ENCODE measurements at places on chromosomes 6 and 20.

DNA sequence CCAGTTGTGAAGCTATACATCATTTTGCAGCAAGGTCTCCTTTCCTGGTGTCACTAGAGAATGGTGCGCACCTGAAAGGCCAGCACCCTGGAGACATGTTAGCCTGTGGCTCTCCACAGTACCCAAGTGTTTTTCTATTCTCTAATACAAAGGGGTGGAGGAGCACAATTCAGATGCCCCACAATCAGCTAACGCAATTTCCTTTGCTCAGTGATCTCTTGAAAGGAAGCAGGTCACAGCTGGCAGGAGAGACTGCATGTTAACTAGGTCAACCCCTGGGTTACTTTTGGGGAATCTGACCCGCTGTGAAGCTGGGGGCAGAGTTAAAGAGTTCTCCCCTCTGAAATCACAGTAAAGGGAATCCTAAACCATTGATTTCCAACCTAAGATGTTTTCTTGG, 92.5 kb downstream of the B3GAT2 start:
- no peak for DNase-seq

DNA sequence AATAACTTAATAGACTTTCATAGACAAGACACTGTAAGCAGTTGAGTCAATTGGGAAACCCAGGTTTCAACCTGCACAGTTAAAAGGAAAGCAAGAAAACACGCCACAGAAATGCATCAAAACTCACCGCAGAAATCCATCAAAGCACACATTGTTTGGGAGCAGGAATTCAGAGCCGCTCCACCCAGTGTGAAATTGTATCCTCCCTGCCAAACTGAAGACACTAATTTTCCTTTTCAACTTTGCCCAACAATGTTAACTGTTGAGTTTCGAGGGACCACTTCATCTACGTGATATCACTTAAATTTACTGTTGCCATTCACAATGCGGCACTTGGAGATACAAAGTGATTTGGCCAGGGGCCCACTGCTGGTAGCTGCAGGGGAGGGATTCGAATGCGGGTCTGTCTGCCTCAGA, 92.7 kb downstream of the DACT2 start:
- DNase-seq, result no peak

- no peak for DNase-seq
Observed at GRCh38 chr6:117384659-117385058, 41.1 kb downstream of the ROS1 start.

DNA sequence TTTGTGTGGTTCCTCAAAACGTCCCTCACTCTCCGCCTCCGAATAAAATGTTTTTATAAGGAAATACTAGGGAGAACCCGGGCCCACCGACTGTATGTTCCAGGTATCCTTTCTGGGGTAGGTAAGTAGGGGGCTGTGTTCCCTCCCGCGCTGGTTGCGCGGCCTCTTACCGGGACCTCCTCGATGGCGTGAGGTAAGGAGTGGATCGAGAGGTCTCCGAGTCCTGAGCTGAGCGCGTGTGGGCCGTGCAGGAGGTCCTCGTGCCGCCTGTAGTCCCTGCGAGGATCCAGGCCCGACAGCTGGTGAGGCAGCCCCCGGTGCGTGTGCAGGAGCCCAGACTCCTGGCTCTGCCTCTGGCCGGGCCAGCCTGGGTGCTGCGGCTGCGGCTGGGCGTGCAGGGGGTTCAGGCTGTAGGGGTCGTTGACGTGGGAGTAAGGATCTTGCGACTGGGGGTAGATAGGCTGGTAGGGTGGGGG, 5.1 kb downstream of the TFAP2A start:
- no peak for DNase-seq

DNA sequence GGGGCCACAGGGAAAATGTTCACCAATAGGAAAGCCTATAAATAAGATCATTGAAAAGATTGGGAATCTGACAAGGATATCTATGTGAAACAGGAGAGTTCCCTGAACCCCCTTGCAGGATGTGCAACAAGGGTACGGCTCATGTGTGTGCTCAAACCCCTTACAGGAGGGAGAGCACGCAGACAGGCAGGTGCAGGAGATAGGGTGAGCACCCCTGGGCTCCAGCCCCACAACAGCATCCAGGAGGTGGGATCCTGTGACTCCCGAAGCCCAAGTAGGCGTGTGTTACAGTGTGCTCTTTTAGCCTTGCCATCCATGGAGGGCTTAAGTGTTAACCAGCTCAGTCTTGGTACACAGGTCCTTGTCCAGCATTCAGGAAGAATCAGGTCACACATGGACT, 204.2 kb downstream of the BMP7 start:
- DNase-seq, result no peak

DNA sequence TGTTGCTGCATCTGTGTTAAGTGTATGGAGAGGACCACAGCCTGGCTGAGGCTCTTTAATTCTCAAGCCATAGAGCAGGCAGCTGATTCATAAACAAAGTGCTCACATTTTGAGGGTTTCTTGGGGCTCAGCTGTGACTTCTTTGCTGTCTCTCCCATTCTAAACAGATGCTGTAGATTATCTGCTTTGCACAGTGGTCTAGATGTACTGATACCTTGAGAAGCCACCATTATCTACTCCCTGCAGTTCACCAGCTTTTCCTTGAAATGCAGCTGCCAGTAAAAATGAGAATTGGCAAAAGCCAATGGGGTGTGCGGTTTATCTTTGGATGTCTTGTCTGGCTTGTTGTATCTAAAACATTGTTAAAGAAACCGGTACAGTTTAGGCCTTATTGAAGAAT, 5.2 kb upstream of the CNR1 start:
- no peak for DNase-seq

DNA sequence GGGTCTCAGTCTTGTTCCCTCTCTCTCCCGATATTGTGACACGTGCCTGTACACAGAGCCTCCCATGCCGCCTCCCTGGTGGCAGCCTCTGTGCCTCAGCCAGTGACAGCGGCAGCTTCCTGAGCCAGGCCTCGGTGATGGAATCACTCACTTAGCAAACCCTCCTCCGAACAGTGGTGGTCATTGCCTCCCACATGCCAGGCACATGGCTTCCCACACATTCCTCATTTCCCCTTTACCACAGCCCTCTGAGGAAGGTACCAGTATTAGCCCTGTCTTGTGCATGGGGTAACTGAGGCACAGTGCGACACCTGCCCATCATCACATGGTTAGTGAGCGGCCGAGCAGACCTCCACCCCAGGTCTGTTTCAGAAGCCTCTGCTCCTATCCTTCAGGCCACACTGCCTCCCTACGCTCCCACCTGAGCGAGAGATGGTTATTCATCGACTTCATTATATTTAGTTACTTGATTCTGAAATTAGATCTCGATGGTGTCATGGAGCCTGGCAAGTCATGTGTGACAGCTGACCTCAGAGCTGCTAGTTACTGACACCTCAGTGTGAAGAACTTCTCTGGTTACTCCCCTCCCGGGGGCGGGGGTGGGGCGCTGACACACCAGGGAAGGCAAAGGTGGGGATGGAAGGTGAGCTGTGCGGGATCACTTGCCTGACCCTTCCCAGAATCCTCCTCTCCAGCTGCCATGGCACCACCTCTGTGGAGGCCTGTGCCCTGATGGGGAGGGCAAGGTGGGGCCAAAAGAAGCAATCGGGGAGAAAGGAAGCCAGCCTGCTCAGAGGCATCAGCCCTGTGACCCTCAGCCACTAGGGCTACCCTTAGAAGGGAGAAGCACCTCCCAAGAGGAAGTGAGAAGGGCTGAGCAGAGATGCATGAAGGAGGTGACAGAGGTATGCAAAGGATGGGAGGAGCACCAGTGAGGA, 17.9 kb downstream of the MDGA1 start:
- no peak for DNase-seq

- DNase-seq, result no peak
Observed at GRCh38 chr6:27066802-27067201, 180.7 kb upstream of the PRSS16 start.

GRCh38 chr6:63261820-63262219, 50.6 kb downstream of the FKBP1C start:
- no peak for DNase-seq

GRCh38 chr20:1830240-1830639, 65.0 kb upstream of the SIRPA start:
- DNase-seq, result no peak

Data from stimulated activated naive CD4-positive, alpha-beta T cell treated with Interleukin-2 at 50 U/mL for 16 hours (primary cell).